ENCODE measurements at places on chromosomes 3 and 15.

DNA sequence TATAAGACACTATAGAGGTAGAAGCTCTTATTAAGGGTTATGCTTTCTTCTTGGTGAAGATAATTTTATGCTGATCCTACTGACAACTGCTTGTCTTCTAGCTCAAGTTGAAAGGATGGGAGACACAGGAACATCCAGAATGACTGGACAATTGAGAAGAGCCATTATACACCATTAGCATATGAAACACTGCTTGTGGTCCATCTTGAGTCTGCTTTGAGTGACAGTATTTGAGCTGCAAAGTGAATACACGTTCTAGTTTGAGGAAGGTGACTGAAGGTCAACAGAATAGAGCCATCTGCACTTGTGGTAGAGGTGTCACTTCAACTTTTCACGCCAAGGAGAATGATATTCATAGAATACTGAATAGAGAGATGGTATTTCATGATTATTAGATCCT is 315.4 kb downstream of the MCTP2 start:
- DNase-seq, result no peak

- DNase-seq, result no peak
These were observed 105.0 kb upstream of the CTNNB1 start for GRCh38 chr3:41094351-41094750.

DNA sequence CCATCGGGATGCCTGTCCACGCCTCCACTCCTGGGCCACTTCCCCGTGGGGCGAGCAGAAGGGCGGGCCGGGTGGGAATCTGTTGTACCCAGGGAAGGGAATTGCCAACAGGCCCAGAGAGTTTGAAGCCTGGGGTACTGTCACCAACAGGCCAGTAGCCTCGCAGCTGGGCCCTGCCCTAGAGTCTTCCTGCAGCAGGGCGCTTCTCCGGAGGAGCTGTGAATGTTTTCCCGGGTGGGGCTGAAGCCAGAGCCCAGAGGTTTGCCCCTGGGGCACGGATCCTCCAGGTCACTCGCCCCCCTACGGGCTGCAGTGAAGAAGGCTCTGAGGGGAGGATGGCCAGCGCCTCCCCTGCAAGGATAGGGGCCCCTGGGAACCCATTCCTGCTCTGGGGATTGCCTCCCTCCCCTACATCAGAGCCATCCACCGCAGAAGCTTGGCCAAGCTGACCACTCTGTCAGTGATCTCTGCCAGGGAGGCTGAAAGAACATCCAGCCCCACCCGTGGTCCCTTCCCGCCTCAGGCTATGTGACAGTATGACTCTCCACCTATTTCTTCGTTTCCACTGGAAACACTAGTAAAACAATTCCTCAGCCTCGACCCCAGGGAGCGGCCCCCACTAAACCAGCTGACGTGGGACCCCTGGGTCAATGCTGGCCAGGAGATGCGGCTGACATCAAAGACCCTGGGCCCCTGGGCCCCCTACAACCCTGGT is 16.8 kb downstream of the CIDEC start:
- no peak for DNase-seq

- DNase-seq, result no peak
These were observed 8.6 kb upstream of the CSK start for GRCh38 chr15:74773329-74773728.

- DNase-seq, result peak; percentile 75
These were observed at the start of gene RASGRP1 for GRCh38 chr15:38564557-38565286. TSS of gene RASGRP1 (minus strand) at chr15:38564814. CDS start at chr15:38564628, 186 bp downstream.

GRCh38 chr3:123008840-123009239 is 18.7 kb downstream of the SEMA5B start:
- no peak for DNase-seq

- no peak for DNase-seq
These were observed 287.2 kb upstream of the KCNH8 start for GRCh38 chr3:18861137-18861536.

DNA sequence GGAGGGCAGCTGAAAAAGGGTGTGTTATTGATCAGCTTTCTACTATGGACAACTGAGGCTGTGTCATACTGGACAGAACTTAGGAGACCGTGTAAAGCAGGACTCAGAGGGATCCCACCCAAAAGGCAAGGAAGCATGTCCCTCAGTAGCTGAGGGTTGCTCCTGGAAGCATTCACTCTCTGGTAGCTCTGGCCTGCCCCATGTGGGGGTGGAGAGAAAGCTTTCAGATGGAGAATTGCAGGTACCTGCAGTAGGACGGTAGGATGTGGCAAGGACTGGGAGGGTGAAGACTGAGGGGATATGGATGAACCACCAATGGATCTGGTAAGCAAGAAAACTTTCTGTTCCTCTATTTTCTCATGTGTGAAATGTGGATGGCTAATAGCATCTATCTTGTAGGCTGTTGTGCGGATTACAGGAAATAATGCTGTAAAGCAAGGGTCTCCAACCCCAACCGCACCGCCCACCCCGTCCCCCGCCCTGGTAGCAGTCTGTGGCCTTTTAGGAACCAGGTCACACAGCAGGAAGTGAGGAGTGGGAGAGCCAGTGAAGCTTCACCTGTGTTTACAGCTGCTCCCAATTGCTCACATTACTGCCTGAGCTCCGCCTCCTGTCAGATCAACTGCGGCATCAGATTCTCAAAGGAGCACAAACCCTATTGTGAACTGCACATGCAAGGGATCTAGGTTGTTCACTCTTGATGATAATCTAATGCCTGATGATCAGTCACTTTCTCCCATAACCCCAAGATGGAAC is 157.7 kb upstream of the PROK2 start:
- DNase-seq, result no peak

GRCh38 chr3:107524326-107524840 is 1.6 kb downstream of the BBX start:
- DNase-seq, result no peak

DNA sequence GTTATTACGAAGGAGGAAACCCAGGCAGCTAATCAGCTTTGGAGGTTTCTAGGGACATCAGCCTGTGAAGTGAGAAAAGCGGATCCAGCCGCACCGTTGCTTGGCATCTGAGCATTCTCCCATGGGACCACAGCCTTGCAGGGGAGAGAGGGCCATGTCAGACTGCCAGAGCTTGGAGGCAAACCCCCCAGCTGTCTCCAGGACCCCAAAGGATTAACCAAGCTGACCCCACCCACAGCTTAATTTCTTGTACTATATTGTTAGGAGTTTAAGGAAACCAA is 5.1 kb downstream of the IGDCC3 start:
- no peak for DNase-seq

- DNase-seq, result no peak
These were observed 4.0 kb upstream of the PLAAT1 start for GRCh38 chr3:193237030-193237429.

GRCh38 chr3:184639351-184639750 is 72.5 kb downstream of the MAGEF1 start:
- DNase-seq, result no peak

All from stimulated activated CD8-positive, alpha-beta memory T cell treated with anti-CD3 and anti-CD28 coated beads, Interleukin-4, amount 100 ng/mL, for 4 hours (primary cell).